ENCODE measurements at places on chromosomes 4 and X.

DNA sequence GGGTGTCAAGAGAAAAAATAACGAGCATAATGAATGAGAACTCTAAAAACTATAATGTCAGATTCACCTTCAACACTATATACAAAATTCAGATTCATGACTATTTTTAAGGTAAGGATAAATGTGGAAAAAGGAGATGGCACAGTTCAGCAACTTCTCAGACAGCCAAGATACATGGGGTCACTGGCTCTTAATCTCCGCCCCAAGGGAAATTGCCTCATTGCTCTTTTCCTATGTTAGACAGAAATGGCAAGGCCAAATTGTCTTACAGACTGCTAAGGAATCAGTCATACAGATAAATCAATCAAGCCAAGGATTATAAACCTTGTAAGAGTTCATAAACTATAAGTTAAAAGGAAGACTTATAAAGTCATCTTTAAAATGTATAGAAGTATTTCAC, 183.4 kb downstream of the OPHN1 start:
- no peak for DNase-seq

DNA sequence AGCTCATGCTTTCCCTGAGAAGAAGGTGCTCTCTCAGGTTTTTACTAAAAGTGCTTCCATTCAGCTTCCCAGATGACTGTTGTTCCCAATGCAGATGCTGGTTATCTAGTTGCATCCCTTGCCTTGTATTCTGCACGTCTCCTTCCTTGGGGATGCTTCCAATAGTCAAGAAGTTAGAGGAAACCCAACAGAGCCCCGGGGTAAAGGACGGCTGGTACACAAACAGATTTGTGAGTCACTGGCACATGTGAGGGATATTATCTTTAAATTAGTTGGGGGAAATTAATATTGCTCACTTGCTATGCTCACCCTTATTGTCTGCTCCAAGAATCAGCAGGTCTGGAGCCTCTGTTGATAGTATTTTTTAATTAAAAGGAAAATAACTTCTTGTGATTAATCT, 465.2 kb upstream of the BOD1L1 start:
- DNase-seq: no peak

GRCh38 chrX:133985164-133985966, at the start of gene GPC3:
Gene GPC3, minus strand, starts transcription at chrX:133985594.
- no peak for DNase-seq

DNA sequence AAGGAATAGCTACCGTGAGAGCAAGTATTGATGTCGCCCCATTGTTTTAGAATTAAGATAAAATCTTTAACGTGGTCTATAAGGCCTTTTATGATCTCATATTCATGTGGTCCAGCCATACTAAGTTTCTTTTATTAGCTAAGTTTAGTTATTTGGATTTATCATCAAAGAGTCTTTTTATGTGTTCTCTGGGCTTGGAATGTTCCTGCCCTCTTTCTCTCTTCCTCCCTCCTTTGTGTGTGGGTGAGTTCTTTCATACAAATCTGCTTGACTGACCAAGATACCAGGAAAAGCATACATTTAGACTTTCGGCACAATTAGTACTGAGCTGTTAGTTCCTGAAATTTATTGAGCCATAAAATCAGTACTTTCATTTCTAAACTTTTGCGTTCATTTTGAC, 11.3 kb downstream of the TDO2 start:
- no peak for DNase-seq

DNA sequence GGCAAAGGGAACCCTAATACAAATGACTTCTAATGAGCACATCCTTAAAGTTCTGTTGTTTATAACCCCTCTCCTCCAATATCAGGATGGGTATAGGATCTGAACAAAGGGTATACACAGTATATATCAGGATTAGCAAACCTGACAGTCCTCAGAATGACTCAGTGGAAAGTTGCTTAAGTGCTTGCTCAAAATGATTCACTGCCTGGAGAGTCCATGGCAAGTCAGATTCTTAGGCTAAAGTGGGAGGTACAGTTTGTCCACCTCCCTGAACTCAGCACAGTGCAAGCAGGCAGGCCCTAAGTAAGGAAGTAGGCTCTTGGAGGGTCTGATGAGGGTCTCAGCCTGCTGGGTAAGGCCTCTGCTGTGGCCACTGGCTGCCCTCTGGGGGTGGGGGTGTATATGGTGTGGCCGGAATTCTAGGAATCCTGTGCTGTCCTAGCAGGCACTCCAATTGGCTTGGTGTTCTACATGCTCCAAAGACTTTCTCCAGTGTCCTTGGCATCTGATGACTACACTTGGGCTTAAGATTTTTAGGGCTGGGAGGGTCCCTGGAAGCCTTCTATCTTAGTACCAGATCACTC, 54.3 kb downstream of the CHRDL1 start:
- DNase-seq: no peak

DNA sequence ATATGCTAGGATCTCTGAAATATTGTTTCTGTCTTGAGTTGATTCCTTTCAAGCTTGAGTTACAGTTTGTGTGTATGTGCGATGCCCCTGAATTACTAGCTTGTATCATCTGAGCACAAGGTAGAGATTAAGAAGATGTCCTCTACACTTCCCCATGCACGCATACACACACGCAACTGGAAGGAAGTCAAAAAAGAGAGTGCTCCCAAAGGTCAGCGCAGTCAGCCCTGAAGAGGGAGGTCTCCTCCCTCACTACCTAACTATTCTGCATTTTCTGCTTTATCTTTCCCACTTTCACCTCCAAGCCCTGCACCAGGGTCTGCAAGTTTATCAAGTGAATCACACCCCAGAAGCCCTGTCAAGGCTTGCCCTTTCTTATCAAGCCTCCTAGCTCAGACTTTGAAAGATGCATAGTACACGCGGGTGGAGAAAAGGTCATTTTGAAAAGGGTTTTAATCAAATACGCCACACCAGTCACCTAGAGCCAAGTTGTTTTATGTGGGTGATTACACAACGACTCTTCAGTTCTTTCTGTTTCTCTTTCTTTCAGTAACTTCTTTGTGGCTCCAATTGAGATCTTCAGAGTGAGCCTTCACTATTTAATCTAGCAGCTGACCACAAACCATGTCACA, 127.7 kb downstream of the ASB9 start:
- DNase-seq: no peak

DNA sequence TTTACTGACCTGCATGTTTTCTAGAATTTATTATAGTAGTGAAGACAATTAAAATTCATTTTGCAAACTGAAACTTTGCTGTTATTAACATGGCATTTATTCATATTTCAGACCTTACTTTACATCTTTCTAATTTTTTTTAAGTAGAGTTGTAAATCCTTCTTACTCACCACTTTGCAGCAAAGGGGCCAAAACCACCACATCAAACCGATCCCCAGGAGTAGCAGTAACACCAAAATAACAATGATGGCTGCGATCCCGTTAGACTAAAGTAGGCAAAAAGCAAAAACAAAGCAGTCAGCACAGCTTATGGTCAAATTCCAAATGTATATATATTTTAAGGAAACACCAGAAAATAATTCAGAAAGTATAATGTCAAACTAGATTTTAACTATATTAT, 64.7 kb downstream of the ANTXR2 start:
- DNase-seq: no peak

- DNase-seq: no peak
These were observed 21.9 kb downstream of the TXK start for GRCh38 chr4:48112017-48112667.

GRCh38 chr4:110787707-110788106, 164.8 kb upstream of the PITX2 start:
- DNase-seq: no peak

DNA sequence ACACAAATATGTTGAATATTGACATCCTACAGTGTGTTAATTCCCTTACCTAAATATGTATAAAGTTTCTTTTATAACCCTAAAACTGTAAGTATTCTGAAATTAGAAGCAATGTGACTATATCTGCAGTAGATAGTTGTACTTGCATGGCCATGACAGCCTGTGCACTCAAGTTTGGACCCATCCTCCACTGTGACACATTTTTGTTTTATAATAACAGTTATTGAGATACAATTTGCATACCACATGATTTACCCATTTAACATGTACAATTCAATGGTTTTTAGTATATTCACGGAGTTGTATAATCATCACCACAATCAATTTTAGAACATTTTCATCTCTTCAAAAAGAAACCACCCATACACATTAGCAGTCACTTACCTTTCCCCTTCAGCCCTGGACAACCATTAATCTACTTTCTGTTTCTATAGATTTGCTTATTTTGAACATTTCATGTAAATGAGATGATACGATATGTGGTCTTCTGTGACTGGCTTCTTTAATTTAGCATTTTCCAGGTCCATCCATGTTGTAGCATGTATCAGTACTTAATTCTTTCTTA, 29.6 kb downstream of the HERC3 start:
- DNase-seq: no peak

GRCh38 chr4:37241647-37242046, 2.9 kb upstream of the NWD2 start:
- DNase-seq: no peak

- DNase-seq: no peak
These were observed 68.5 kb upstream of the MAP9 start for GRCh38 chr4:155445306-155445705.

- no peak for DNase-seq
These were observed 245.2 kb upstream of the DIPK2B start for GRCh38 chrX:45445745-45446412.

- no peak for DNase-seq
These were observed at the start of gene SEL1L3 for GRCh38 chr4:25862411-25863346. Gene SEL1L3, minus strand, starts transcription at chr4:25862988. Its CDS starts 152 bp downstream, at chr4:25862836.

- DNase-seq: no peak
These were observed 11.4 kb upstream of the SLAIN2 start for GRCh38 chr4:48329976-48330375.

GRCh38 chr4:131566026-131566425, 1583.1 kb upstream of the PCDH10 start:
- DNase-seq: no peak

DNA sequence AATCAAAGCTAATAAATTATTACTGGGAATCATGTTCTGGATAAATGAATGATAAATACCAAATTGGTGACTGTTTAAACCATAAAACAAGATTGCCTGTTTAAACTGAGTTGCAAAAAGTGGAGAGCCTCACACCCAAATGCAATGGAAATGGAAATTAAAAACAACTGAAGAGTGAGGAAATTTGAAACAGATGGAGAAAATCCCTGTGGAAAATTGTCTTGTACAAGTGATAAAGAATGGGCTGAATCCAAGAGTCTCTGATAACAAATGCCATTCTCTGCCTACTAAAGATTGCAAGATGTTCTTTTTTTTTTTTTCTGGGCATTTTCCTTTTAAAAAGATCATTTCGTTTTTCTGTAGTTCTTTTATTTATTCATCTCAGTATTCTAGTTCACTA, 426.3 kb downstream of the NLGN4X start:
- DNase-seq: no peak

DNA sequence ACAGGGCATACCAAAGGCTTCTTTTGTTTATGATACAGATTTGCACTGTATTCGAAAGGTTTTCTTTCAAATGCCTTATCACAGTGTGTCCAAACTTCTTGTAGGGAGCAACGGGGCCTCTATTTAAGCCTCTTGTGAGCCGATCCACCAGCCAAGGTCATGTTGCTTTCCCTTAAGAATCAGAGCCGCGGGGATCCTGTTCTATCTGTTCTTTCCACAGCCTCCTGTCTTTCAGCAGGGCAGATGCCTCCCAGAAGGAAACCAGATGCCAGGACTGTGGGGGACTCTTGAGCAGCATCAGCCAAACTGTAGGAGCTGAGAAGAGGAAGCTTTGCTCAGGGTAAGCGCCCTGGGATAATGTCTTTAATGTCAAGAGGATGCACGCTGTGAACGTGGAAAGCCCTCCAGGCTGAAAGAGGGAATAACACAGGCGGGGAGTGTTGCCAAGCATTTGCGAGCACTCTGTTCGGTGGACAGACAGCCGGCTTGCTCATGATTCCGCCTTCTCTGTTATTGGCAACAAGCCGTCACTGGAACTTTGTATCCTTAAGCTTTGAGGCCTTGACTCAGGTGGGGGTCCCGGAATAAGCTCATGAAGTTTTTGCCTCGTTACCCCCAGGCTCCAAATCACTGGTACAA, 279.8 kb upstream of the FRG1 start:
- DNase-seq: no peak

DNA sequence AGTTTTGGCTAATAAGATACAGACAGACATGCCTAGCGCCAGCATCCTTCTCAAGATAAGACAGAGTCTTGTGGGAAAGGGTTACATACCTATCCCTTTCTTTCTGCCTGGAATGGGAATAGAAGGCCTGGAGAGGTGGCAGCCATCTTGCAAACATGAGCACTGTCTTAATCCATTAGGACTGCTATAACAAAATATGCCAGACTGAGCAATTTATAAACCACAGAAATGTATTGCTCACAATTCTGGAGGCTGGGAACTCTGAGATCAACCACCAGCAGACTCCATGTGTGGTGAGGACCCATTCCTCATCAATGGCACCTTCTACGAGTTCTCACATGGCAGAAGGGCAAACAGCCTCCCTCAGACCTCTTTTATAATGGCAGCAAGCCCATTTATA, 26.5 kb upstream of the NEIL3 start:
- no peak for DNase-seq

DNA sequence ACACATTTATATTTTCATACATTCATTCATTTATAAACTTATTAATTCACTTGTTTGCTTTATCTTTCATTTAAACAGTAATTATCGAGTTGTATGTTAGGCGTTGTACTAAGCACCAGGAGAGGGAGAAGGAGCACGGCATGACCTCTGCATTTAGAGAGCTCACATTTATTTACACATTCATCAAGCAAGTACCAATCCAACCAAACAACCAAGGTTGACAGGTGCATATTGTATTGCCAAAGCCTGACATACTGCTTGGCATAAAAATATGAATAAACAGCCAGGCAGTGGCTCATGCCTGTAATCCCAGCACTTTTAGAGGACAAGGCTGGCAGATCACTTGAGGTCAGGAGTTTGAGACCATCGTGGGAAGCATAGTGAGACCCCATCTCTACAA, 37.0 kb upstream of the CLNK start:
- DNase-seq: no peak

DNA sequence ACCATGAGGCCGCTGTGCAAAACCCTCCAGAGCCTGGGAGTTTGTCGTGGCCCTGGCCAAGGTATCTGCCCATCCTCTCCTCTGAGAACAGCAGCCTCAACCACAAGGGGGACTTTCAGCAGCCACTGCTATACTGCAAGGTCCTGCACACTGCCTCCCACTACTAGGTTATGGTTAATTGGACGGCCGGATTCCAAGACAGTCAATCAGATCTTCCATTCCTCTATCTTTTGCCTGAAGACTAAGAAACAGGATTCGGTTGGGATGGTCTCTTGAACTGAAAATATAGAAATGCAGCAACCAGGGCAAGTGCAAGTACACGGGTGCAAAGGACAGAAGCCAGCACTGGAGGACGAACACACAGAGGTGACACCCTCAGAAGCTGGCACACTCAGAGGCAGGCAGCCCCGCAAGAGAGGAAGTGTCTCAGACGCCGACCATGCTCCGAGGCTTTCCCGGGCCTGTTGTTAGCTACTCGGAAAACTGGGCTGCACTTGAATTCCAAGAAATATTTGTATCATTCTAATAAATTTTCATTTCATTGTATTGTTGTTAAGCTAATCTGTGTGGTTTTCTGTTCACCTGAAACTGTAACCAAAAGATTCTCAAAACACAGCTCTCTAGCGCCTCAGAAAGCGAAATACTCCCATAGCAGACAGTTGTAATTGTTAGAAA, 63.3 kb downstream of the AFAP1 start:
- no peak for DNase-seq
